CD4-positive, alpha-beta T cell treated with Interleukin-21 for 1 hour (primary cell): ENCODE measurements at places on chromosomes 12 and 14.

GRCh38 chr14:77529963-77530362 is 31.3 kb upstream of the ISM2 start:
- no peak for DNase-seq

GRCh38 chr14:96514694-96515093 is 12.5 kb downstream of the PAPOLA start:
- no peak for DNase-seq

DNA sequence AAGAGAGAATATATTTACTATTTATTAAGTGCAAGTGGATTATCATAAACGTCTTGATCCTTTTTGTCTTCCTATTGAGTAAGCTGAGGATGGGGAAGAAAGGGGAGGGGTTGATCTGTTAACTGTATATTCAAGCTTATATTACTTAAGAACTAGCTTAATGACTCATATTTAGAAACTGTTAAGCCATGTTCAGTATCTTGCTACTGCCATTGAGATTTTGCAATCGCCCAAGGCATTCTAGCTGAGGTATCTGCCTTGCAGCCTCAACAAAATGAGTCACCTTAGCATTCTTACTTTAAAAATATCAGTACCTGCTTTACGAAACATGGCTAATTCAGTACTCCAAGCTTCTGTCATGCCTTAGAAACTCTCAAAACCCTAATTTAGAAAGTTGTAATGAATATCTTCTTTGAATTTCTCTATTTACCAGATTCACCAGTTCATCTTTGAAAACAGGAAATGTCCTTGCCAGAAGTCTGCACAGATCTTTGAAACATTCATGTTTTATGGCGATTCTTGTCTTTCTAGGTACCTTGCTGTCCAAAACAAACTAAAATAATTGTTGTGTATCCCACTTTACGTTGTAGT is 76.1 kb downstream of the ALG10B start:
- no peak for DNase-seq

- no peak for DNase-seq
These were observed 617.4 kb upstream of the LRFN5 start for GRCh38 chr14:40989260-40989659.

- peak; percentile 63 for DNase-seq
These were observed 4.4 kb downstream of the KRT86 start for GRCh38 chr12:52278575-52279421.

GRCh38 chr12:116516657-116517056 is 42.5 kb upstream of the MAP1LC3B2 start:
- no peak for DNase-seq

DNA sequence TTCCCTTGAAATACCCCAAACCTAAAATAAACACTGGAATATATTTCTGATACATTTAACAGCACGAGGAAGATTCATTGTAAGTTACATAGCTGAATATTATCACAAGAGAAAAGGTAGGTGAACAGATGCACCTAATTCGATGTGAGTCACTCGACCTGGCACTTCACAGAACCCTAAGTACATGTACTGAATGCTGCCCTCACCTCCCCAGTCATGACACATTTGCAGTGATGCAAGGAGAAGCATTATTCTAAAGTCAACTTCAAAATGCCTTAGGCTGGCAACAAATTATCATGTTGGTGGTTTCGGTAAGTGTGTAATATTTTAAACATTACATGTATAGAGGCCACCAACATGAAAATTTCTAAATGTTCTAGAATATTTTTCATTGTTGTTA is 35.2 kb upstream of the TMTC2 start:
- no peak for DNase-seq

DNA sequence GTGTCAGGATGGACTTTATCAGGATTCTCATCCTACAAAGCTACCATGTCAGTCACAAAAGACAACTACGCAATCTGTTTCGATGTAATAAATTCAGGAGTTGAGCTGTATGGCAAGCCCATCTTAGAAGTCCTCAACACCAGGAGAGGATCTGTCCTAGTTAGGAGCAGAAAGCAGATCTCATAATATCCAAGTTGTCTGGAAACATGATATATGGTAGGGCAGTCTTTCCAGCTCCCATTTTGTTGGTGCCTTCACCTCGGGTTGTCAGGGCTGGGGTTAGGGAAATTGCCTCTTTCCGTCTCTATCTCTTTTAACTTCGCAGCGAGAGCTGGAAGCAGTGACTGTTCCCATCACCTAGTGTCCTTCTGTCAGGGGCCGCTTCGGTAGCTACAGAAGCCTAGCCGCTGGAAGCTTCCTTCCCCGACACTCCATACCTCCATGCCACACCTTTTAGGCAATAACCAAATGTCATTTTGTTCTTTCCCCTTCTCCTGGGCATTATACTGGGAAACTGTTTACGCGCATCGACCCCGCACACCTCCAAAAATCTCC is 1.4 kb downstream of the NIN start:
- DNase-seq = no peak

GRCh38 chr12:10289005-10289754 is 18.5 kb upstream of the KLRD1 start:
- DNase-seq = no peak
